ENCODE measurements at places on chromosomes 6 and 20.

DNA sequence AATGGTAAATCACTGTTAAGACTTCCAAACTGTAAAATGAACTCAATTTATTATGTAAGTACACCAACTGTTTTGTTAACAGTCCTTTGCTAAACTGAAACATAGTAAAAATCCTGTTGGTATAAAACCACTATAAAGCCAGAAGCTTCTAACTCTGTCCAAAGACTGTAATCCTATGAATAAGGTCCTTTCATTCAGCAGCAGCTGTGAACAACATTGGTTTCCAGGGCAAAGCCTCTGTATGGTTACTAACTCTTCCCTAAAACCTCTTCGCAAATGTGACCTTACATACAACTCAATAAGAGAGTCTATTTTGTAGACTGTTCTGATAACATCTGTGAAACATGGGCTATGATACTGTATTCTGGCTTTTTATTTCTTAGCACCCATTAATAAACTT is 40.1 kb downstream of the NUP153 start:
- no peak for DNase-seq

DNA sequence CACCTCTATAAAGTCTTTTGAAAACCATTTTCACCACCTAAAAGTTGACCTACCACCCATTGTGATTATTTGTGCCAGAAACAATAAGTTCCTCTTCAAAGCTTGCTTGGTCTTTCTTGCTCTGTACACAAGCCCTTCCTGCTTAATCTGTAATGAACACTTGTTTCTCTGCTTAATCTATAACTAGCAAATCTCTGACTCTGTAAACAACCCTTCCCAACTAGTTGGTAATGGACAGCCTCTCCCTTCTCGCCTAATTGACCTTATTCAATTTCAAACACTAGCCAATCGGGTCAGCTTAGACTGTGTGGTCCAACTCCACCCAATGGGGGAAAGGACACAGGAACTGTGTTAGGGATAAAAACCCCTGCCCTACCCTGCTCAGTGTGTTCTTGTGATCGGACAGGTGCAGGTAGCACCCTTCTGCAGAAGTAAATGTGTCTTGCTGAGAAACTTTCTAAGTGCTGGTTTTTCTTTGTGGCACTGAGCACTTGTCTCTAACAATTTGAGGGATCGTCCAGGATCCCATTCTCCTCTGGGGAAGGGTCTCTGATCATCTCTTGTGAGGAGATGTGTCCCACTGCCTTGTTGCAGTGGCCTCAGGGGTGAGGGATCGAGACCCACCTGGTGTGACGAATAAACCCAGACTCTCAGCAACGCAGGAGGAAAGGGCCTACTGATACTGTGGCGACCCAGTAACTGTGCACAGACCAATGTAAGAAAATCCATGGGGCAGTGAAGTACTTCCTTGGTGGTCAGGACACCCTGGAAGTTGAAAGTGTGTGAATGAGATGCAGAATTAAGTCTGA is 23.5 kb downstream of the CHD6 start:
- DNase-seq: no peak

DNA sequence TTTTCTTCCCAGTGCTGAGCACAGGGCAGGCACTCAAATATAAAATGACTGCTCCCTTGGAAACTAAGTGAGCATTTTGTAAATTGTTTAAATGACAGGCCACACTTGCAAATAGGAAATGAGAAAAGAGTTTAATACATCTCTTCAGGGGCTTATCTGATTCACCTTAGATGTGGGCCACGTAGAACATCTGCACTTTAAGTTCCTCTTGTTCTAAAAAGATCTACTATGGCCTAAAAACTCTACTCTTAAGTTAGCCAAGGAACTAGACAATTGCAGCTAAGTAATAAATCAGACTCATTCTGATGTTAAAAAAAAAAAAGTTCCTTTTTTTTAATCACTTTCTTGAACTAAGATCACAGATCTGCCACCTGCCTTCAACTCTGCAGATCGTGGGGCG is 126.3 kb downstream of the KIF16B start:
- DNase-seq: no peak

- no peak for DNase-seq
Measured at GRCh38 chr6:62479697-62480220, 193.7 kb upstream of the KHDRBS2 start.

DNA sequence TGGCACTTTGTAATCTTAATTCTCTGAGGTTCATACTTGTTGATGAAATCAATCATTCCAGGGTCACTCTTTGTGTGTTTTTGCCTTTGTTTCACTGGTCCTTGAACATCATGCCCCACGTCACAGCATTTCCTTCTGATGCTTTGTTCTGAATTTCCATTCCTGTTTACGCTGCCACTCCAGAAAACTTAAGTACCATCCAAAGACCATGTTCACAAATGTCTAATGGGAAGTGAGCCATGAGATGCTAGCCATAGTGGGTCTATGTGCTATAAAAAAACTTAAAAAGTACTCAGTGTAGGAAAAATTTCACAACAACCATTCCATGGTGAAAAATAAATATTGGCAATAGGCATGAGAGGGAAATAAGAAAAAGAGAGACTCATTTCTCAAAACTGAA is 232.0 kb downstream of the IBTK start:
- no peak for DNase-seq

GRCh38 chr6:74256781-74257180 is 560.8 kb downstream of the CD109 start:
- DNase-seq: no peak

DNA sequence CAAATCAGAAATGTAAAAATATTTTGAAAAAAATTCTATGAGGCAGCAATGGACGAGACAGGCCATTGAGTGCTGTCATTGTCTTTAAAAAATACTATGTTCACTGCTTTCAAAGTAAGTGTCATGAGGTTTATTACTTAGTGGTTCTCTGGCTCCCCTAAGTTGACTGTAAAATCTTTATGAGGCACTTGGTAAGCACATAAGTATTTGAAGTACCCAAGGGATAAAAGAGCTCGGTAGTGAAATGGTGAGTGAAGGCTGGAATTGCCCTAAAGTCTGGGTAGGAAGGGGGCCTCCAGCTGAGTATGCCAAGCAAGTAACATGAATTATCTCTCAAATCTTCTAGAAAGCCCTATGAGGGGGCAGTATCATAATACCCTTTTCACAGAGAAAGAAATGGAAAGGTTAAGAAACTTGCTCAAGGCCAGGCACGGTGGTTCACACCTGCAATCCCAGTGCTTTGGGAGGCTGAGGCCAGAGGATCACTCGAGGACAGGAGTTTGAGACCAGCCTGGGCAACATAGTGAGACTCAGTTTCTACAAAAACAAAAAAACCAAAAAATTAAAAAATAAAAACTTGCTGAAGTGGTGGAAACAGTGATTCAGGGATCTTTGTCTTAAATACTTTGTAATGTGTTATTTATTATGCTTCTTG is 5.5 kb upstream of the CTCFL start:
- no peak for DNase-seq

GRCh38 chr6:147784371-147784770 is 275.9 kb downstream of the SAMD5 start:
- DNase-seq: no peak

DNA sequence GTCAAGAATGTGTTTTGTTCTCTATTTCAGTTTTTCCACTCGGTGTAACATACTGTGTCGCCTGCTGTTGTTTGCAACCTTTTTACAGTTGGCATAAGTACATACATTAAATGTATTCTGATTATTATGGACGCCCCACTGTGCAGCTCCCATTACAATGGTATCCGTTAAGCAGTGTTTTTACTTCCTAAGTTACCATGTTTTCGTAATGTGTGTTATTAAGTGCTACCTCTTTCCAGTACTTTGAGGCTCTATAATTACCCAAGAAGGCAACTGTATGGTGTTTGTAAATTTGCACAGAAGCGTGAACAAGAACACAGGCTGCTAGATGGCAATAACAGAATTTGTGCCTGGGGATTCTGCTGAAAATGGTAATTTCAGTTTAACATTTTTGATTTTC is 568.0 kb upstream of the MARCKS start:
- DNase-seq: no peak

GRCh38 chr6:127447780-127448179 is 11.4 kb downstream of the KIAA0408 start:
- no peak for DNase-seq

DNA sequence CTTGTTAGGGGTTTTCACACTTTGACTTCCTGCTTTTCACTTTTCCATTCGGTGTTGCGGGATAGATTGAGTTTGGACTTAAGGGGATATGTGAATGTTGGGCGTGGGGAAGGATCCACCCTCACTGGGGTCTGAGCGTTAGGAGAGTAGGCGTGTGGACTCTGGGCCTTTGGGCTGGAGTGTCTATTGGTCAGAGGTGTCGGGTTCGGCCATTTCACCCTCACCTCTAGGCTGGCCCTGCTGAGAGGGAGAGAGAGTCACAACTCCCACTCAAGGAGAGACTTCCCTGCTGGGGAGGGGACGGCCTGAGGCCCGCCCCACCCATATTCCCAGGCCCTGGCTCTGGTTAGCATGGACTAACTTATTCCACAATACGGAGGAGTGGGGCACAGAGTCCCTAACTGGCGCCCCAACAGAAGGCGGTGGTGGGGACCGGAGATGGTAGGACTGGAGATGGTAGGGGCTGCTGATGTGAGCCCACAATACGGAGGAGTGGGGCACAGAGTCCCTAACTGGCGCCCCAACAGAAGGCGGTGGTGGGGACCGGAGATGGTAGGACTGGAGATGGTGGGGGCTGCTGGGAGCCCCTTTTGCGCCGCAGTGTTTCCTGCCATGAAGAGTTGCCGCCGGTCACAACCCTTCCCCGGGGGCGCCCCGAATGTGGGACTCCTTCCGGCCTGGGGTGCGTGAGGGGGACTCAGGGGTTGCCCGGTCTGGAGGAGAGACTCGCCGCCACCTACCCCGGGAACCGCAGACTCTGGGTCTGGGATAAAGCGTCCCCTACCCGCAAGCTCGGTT is 1.4 kb upstream of the PTPRA start:
- peak; percentile 25 for DNase-seq

- DNase-seq: peak; percentile 75
Measured at GRCh38 chr6:13406781-13407180, 78.4 kb upstream of the TBC1D7 start.

Data from inflammatory macrophage treated with lipopolysaccharide for 4 hours (primary cell).